Fibroblast of skin of scalp (primary cell): ENCODE measurements at places on chromosomes 7 and 10.

DNA sequence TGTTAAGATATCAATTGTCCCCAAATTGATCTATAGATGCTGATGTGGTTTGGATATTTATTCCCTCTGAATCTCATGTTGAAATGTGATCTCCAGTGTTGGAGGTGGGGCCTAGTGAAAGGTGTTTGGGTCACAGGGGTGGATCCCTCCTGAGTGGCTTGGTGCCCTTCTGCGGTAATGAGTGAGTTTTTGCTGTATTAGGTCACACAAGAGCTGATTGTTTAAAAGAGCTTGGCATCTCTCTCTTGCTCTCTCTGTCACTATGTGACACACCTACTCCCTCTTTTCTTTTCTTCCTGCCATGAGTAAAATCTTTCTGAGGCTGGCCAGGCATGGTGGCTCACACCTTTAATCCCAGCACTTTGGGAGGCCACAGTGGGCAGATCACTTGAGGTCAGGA, 98.2 kb upstream of the KAT6B start:
- no peak for DNase-seq

GRCh38 chr7:97845622-97846203, 26.5 kb downstream of the ASNS start:
- DNase-seq, result peak; percentile 22

DNA sequence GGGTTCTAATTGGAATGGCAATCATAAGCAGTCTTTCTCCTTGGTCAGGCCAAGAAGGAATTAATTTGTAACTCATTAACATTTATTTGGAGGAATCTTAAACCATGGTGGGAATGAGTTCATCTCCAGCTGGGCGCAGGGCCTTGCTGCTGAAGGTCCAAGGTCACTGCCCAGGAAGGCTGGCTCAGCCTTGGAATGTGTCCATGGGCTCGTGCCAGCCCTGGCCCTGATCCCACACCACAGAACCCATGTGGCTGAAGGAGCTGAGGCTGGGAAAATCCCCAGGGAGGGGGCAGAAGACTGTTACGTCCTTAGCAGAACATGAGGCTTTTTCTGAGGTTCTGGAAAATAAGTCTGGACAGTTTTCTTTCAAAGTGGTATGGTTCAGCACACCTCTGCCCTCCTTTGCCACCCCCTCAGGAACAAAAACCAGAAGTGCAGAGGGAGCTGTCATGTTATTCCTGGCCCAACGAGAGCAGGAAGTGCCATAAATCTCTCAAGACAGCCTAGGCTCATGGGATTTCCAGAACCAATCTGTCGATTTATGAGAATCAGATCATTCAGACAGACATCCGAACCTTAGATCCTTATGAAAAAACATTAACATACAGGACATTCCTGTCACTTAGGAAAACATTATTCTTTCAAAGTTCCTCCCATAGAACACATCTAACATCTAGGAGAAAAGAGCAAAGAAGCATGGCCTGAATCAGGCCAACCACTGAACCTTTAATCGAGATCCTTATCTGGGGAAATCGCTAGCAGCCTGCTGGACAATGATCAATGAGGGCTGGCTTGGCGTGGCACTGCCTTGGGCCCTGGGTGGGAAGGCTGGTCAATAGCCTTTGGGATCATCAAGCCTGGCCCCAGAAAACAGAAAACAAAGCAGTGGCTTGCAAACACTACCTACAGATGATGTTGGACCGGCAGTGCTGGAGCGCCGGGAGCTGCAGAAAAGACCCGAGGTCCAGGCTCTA, 134.3 kb downstream of the TAX1BP1 start:
- DNase-seq, result peak; percentile 68

- no peak for DNase-seq
Observed at GRCh38 chr7:27641581-27642230, 21.0 kb downstream of the HIBADH start.

DNA sequence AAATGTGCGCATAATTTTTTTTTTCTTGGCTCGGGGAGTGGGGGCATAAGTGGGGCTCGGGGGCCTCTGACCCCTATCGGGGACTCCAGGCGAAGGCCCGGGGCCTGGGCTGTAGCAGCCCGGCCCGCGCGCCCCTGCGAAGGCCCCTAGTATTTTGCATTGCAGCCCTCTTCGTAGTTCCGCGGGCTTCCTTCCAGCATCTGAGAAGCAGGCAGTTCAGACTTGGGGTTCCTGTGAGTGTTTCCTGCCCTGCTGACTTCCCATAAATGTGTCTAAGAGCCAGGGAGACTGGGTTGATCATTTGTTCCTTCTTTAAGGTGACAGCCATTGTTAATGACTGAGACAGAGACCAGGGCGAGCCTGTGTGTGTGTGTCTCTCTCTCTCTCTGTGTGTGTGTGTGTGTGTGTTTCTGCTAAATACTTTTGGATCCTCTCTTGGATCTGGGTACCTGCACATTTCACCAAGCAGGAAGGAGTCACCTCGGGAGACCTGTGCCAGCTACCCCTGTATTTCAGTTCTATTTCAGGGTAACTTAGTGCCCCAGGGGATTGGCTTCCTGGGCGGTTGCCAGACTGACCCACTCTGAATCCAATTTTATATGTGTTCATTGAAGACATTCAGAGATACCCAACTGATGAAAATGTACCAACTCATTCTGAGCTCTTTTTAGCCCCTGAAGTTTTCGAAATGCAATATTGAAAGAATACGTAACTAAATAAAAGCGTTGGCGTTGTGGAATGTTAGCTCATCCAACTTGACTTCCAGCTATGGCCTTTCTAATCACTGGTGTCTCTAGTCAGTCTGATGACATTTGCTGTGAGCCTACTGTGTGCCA, 805 bp downstream of the MSRB2 start:
- peak; percentile 47 for DNase-seq

- peak; percentile 37 for DNase-seq
Observed at GRCh38 chr7:147245274-147245673, 1128.7 kb downstream of the CNTNAP2 start.

DNA sequence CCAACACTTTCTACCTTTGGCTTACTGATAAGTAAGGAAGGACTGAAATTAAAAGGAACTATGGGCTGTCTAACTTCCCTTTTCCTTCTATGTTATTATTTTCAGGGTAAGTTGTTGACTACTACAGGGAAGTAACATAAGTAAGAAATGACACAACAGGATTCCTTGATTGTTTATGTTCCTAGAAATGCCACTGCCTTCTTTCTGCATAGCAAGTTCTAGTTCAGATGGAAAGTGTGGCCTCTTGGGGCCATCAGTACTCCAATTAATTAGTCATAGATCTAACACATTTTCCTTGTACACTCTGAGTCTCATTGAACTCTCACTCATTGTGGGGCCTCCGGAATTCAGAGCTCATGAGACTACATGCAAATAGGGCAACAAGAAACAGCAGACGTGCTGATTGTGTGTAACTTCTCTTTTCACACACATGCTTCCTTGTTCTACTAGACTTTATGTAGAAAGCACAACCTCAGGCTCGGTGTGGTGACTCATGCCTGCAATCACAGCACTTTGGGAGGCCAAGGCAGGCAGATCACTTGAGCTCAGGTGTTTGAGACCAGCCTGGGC, 35.3 kb upstream of the HIBADH start:
- DNase-seq, result peak; percentile 20

- DNase-seq, result no peak
Observed at GRCh38 chr7:18128846-18129245, 101.2 kb upstream of the PRPS1L1 start.

DNA sequence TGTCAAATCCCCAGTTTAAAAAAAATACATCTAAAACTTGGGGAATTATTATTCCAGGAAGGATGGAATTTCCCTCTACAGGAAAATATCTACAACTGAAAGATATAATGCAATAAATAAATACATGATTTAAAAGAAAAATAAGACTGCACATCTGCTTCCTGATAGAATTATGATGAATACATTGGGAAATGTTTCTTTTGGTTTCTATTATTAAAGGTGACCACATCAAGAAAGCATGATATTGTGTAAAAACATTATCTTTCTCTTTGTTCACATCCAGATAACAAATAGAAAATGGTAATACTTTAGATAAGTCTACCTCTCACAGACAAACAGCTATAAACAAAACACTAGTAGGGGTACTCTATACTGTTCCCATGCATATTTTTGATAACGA, 19.2 kb downstream of the SEMA3D start:
- no peak for DNase-seq

GRCh38 chr10:123896246-123896927, 4.8 kb upstream of the CPXM2 start:
- no peak for DNase-seq

DNA sequence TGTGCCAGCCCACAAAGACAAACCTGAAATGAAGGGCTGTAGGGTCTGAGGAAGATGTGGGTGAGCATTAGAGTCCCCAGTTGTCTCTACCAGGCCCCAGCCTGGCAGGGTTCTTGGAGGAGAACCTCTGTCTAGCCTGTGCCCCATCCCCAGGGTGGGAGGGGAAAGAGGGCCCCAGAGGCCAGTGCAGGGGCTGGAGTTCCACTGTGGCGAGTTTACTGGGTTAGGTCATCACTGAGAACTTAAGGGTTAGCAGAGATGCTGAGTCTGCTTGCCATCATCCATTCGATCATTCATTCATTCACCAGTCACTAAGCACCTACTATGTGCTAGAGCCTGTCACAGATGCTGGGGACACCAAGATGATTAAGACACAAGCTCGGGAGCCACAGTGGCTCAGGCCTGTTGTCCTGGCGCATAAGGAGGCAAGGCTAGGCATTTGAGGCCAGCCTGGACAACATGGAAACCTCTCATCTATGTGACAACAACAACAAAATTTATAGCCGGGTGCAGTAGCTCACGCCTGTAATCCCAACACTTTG, 2.6 kb downstream of the ANKRD2 start:
- peak; percentile 38 for DNase-seq

DNA sequence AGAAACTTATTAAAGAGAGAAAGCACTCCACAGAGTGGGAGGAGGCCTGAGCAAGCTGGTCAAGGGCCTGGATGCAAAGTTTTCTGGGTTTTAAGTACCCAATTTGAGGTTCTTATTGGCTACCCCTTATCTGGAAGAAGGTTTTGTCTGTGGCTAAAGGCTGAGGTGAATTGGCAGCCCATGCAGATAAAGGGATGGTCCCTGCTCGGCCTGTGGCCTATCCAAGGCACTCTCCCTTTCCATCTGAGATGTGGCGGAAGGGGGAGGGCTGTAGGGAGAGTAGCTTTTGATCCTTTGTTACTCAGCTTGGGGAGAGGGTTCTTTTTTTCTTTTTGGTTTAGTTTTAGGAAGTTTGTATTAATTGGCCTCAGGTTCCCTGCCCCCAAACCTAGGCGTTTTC, 465.1 kb downstream of the ATRNL1 start:
- DNase-seq, result no peak

- peak; percentile 94 for DNase-seq
Observed at GRCh38 chr7:2104107-2104710, 128.5 kb downstream of the MAD1L1 start.

GRCh38 chr7:101902680-101903514, 85.5 kb downstream of the CUX1 start:
- no peak for DNase-seq

GRCh38 chr7:26200038-26200443, 505 bp downstream of the HNRNPA2B1 start:
- DNase-seq, result peak; percentile 55

DNA sequence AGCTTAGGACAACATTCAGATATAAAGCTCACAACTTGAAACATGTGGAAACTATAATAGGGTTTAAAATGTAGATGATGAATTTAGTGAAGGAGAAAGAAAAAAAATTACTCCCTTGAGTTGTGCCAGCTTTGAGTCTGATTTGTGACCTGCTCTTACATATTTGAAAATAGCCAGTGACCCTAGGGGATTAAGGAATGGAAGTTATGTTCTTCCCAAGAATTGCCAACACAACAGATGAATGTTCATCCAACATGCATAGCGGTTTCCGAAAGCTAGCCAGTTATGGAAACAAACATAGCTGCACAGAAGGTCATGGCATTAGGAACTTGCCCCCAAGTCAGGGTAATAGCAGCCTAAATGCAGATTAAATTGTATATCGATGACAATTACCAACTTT, 10.8 kb downstream of the TMEM196 start:
- DNase-seq, result peak; percentile 15

DNA sequence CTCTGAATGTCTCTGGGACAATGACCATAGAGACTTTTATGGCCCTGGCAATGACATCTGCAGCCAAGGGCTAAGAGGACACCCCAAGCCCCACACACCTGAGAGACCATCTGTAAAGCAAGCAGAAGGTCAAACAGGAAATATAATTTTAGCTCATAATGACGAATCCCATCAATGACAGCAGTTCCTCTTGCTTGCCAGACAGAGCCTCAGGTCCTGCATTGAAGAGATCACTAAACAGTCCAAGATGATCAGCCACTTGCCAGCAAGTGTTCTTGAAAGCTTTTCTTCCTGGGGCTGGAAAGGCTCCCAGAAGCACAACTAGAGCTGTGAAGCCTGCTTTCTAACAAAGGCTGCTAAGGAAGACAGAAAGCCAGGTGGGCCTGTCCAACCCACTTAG, 993.7 kb upstream of the AUTS2 start:
- no peak for DNase-seq

GRCh38 chr10:93876381-93876780, 17.4 kb upstream of the SLC35G1 start:
- peak; percentile 40 for DNase-seq

GRCh38 chr7:79933144-79933543, 201.5 kb upstream of the GNAI1 start:
- peak; percentile 55 for DNase-seq

- DNase-seq, result no peak
Observed at GRCh38 chr10:128943111-128943510, 523.9 kb upstream of the MGMT start.

DNA sequence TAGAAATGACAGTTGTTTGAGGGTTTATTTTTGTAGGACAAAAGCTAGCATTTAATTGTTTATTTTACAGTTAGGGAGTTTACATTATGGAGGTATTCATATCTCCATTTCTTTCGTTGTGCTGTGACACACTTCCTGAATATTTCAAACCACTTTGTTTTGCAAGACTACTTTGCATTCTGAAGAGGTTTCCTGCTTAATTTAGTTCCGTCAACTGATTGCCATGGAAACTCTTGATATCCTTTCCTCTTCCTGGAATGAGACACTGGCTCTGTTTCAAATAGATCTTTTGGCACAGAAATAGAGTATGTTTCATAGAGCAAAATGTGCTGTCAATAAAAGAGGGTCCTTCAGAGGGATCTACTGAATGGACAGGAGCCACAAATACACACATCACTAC, 159.5 kb upstream of the AGR3 start:
- peak; percentile 85 for DNase-seq
